ENCODE measurements at places on chromosomes 5 and 9.
A peak's percentile ranks its signal among the peaks of the same experiment; 100 is the strongest.

DNA sequence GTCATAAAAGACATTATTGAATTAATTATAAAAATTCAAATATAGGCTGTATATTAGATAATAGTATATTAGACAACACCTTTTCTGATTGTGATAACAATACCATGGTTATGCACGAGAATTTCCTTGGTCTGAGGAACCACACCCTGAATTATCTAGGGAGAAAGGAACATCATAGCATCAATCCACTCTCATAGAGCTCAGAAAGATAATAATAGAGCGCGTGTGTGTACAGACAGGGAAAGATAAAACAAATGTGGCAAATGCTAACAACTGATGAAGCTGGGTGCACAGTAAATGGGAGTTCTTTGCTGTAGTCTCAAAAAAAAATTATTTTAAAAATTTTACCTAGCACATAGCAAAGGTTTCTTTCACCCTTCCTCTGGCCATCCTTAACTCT, 143.5 kb downstream of the CDK5RAP2 start:
- DNase-seq = no peak

GRCh38 chr9:75175395-75175794, 87.1 kb downstream of the OSTF1 start:
- DNase-seq = no peak

DNA sequence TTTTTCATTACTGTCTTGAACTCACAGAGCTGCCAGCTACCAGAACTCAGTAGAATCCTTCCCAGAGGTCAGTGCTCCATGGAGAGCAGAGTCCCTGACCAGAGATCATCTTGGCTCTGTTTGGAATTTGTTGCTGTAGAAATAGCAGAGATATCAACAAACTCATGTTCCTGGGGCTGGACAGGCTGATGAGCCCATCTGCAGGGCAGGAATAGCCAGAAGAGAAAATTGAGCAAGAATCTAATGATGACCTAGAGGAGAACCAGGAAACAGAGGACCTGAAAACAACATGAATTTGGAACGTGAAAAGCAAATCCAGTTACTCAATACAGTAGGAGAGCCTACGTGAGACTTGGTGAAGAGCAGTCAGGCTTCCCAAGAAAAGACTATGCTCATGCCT, 437.8 kb downstream of the PLK2 start:
- no peak for DNase-seq

GRCh38 chr9:113922160-113922559, 46.1 kb downstream of the ZNF618 start:
- DNase-seq = no peak

DNA sequence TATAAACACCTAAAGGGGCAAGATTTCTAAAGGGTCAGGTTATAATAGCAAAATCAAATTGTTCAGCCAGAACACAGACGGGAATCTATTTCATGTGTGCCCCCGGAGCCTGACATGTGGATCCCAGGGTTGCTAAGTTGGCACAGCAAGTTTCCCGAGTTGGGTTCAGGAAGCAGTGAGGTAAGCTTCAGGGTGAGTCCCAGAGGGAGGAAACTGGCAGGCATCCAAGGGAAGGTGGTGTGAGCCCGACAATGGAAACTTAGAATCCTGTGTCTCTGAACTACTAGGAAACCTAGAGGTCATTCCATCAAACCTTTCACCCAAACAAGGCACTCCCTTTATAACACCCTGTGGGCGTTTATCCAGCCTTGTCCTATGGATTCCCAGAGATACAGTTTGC, 98.4 kb downstream of the ADRB2 start:
- DNase-seq = no peak

- no peak for DNase-seq
These were observed 57.4 kb downstream of the SERINC5 start for GRCh38 chr5:80198399-80198798.

DNA sequence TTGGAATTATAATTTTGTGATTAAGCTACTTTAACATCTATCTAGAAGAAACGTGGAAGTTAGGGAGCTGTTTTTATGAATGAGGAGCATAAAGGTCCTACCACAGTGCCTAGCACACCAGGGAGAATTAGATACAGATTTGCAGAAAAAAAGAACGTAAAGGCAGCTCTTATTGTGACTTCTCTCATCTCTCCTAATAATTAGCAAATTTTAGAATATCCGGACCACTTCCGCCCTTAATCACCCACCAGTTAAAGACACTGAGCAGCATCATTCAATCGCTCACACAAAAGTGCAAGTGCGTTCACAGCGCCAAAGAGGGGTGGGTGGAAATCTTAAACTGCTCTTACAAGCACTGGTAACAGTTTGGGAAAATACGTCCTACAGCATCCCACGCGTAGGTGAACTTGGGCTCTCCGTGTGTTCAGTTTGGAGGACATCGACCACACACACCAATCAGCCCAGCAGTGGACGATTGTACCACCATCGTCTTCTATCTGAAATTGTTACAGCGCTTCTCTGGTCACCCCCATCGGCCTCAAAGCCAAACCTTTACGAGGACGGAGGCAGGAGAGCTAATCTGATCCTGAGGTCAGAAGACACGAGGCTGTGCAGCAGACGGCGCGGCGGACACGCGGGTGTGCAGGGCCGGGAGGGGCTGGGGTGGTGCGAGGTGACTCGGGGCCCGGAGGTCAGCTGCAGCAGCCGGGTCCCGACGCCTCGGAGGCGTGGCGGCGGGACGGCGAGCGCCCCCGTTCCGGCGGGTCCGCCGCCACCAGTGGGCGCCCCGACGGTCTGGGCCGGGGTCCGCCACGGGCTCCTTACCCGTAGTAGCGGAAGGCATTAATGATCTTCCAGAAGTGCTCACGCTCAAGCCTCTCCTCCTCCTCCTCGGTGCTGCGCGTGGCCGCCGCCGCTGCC, 646 bp downstream of the CARNMT1 start:
- DNase-seq = peak; percentile 56
